Nasal cavity respiratory epithelium epithelial cell of viscerocranial mucosa (primary cell): ENCODE measurements at places on chromosomes 4 and X. TPM values are rescaled to one million over a fixed set of nuclear protein-coding genes. Genes with fewer than 3 reads are reported as not detected.

The HTR2C gene
- not detected in 2 replicates for total RNA-seq

The HSFX3 gene
- not detected in 2 replicates for total RNA-seq

The MAGEA11 gene
- not detected in 2 replicates for total RNA-seq

The P2RY4 gene
- 0.07 TPM in 1 of 2 replicates, not detected in the other for total RNA-seq

The CCSER1 gene
- 9.6 and 19.6 TPM in 2 replicates for total RNA-seq
